ENCODE measurements at places on chromosomes 2 and 18.

DNA sequence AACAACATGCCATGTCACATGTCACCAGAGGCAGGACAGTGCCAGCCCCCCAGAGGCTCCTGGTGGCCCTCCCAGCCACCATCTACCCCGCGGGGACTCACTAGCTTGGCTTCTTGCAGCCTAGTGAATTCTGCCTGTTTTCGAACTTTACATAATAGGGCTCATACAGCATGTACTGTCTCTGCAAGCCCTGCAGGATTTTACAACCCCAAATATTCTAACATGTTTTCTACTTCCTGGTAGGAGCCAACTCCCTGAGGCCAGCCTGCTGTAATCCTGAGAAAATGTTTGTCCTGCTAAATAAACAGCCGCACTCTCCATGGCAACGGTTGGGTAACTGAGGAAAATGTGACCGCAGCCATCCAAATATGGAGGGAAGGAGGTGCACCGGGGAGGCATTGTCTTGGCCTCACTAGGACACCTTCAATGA, 2.7 kb downstream of the PER2 start:
- DNase-seq = no peak

DNA sequence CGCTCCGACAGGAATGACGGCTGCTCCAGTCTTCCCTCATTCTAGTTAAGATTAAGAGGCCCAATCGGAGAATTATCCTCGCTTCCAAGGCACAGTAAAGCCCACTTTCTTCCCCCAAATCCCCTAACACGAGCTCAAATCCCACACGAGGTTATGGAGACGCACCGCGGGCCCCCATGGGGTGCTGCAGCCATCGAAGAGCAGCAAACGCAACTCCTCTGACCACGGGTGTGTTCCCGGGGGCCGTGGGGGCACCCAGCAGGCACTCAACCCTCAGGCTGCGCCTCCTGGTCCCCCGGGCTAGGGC, 446 bp downstream of the COPS9 start:
- no peak for DNase-seq

- DNase-seq = no peak
These were observed 56.4 kb downstream of the NCK2 start for GRCh38 chr2:105800953-105801635.

DNA sequence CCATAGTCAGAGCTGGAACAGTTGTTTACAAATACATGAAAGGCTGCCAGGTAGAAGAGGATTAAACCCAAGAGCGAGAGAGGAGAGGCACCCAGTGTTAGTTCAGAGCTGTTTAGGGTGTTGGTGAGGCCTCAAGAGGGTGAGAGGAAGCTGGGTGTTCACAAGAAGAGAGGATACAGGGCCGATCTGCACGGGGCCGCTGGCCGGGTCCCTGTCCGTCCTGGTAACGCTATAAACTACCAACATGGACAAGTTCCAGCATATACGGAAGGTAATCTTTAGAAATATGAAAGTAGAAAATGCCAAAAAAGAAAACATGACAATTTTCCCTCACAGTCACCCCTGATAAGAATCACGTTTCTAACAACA, 109.7 kb downstream of the TMEM18 start:
- DNase-seq = no peak

GRCh38 chr18:32621034-32621433, 150.4 kb upstream of the GAREM1 start:
- no peak for DNase-seq

GRCh38 chr18:40676668-40677067, 1278.4 kb upstream of the PIK3C3 start:
- DNase-seq = no peak

GRCh38 chr18:493986-494983, 6.2 kb downstream of the COLEC12 start:
- DNase-seq = no peak

GRCh38 chr2:67295406-67295805, 101.7 kb upstream of the ETAA1 start:
- no peak for DNase-seq

DNA sequence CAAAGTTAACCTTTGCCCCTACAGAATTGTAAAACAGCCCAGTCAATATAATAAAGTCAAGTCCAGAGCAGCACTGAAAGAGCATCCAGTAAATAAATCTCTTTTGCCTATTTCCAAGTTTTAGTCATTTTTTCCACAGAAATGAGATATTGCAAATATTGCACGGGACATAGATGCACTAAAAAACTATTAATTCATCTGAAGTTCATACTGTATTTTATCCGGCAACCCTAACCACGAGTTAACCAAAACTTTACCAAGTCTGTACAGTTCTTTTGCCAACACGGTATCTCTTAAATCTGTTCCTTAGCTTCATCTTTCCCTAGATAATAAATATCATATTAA, 484 bp upstream of the ASNSD1 start:
- no peak for DNase-seq

GRCh38 chr2:15832030-15832709, 108.2 kb upstream of the MYCN start:
- no peak for DNase-seq

GRCh38 chr2:229003256-229003655, 267.8 kb downstream of the PID1 start:
- no peak for DNase-seq

DNA sequence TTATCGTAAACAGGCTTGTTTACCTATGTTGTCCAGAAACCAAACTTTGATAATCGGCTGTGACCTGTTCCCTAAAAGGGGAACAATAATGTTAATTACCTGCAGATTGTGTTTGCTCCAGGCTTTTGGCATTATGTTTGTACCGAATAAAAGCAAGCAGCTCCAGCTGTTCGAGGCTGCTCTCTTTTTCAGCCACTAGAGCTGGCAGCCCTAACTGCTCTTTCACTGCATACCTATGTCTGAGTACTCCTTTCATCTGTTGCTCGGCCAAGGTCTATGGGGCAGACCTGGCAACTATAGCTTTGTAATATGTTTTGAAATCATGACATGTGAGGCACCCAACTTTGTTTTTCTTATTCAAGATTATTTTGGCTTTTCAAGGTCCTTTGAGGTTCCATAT, 77.8 kb upstream of the EHBP1 start:
- DNase-seq = no peak

GRCh38 chr18:39325973-39326372, 1760.4 kb upstream of the CELF4 start:
- DNase-seq = no peak

DNA sequence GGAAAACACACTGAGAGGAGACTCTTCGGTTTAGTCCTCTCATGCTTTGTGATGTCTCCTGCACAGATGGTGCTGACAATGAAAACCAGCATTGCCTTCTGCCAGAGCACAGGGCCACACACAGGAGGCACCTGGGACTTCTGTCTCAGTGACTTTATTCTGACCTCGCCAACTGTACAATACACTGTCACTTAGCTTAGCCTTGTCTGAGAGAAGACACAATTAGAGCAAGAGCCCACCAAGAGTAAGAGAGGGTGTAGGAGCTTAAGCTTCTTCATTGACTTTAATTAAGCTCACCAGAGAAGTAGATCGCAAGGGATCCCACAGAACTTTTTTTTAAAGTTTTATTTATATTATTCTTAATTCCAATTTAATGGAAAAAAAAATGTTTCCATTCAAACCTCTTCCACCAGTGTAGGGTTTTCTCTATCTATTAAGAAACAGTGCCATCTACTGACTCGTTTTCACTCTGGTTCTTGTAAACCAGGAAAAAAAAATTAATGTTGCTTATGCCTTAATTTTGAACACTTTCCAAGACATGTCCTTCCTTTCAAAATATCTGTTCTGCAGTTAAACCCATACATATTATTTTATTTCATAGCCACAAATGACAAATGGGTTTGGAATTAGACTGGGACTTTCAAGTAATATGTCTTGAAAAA, 42.4 kb upstream of the DDX18 start:
- DNase-seq = no peak

GRCh38 chr18:23135550-23136325, 453 bp downstream of the CABLES1 start:
- peak; percentile 46 for DNase-seq

GRCh38 chr2:232349546-232349945, 29.0 kb upstream of the ALPP start:
- no peak for DNase-seq

DNA sequence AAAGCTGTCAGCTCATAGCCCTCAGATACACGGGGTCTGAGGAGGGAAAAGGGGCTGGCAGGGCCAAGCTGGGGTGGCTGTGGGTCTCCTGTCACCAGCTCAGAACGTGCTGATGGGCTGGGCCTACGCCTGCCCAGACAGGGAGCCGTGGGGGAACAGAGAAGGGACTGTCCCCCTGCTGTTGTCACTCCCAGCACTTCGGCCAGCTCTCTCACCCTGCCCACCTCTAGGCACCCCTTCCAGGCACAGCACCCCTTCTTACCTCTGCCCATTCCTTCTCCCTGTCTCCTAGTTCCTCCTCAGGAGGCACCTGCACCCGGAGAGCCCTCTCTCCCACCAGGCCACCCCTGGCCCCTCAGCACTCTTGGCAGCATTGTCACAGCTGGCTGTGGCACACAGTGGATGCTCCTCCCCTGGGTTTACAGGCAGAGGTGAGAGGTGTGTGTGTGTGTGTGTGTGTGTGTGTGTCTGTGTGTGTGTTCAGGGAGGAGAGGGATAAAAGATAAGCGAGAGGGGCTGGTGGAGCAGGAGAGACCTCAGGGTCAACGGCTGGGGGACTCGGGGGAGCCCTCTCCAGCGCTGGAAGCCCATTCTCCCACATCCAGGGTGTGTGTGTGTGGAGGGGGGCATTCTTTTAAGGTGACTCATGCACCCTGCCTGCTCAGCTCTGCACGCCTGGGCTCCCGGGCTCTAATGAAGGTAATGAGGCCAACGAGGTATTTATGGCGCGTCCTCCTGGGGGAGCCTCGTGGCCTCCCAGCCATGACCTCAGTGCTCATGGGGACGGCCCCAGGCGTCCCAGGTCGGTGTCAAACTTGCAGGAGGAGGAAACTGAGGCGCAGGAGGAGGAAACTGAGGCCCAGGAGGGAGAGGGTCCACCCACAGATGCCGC, 66.1 kb upstream of the SMAD7 start:
- DNase-seq = no peak

DNA sequence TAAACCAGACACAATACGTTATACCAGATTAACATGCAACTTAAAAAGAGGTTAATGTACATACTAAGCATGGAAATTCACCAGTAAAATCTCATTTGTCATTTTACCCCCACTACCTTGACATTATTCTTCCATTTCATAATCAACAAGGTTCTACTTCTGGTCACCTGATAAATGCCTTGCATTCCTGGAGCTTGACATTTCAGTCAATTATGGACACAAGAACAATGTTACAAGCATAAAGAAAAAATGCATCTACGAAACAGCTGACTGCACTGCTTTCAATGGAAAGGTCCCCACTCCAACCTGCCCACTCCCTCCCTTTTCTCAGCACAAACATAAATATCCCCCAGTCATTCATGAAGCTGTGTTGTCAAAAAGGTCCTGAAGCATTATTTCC, 31.4 kb downstream of the ARL5A start:
- DNase-seq = no peak

DNA sequence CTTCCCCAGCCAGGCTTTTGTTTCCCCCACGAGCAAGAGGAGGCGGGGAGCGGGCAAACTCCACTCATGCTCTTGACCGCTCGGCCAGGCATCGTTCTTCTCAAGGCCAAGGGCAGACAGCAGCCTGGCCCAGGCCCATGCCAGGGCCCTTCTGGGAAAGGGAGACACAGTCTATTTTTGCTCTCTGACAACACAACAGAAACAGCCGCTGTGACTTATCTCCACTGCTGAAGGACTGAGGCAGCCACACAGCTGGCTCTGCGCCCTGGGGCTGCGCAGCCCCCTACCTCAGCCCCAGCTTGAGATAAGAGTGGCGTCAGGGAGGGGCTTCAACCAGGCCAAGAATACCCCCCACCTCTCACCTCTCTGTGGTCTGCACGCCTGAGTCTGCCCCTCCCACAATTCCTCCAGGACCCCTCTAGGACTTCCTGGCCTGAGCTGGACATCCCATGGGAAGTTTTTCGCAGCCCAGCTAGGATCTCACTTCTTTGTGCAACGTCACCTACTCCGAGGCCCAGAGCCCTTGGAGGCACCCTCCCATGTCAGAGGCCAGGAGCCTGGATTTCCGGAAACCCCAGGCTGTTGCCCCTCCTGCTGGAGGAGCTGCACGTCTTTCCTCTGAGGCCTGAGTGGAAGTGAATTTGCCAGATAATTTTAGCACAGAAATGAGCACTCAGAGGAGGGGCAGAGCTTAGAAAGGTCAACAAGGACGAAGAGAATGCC, 118.9 kb upstream of the OTOS start:
- DNase-seq = no peak

DNA sequence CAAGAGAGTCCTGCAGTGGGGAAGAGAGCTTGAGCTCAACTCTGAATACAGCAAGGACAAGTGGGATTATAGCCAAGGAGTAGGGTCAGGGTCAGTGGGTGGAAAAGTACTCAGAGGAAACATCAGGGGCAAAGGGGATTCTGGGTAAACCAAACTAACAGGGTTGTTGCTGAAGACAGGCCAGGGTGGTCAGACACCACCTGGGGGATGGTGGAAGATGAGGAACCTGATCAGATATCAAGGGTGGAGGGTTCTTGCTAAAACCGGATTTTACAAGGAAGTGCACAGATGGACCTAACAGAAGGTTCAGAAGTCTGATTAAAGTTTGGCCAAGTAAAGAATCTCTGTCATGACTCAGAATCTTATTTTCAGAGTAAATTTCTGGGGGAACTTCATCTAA, 16.5 kb downstream of the OSBPL1A start:
- no peak for DNase-seq

DNA sequence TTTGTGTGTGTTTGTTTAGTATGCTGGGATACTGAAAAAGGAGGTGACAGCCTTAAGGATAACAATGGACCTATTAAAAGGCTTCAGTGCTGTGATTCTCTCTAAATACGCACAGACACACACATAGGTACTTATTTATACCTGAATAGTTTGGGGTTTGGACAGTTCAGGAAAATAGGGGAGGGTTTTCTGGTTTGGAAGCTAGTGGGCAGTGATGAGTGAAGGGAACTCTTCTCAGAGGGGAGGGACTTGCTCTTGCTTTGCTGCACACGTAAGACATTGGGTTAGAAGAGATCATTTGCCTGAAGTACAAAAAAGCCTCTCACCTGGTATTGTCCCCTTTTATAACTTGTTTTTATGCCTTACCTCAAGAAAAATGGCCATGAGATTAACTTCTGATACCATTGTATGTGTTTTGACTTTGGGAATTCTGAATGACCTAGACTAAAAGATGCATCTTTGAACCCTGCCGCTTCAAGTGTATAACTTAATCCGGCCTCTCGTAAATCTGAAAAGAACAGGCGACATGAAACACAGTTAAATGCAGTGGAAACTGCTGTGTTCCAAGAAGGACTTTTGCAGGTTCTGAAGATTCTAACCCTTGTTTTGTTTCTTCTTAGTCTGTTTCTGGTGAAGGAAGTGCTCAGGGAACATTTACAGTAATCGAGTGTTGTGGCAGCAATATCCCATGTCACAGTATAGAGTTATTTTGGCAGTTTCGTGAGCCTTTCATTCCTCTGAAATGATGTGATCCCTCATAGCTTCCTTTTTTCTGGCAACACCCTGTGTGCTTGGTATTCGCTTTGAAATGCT, 2.5 kb downstream of the CRIM1 start:
- no peak for DNase-seq

DNA sequence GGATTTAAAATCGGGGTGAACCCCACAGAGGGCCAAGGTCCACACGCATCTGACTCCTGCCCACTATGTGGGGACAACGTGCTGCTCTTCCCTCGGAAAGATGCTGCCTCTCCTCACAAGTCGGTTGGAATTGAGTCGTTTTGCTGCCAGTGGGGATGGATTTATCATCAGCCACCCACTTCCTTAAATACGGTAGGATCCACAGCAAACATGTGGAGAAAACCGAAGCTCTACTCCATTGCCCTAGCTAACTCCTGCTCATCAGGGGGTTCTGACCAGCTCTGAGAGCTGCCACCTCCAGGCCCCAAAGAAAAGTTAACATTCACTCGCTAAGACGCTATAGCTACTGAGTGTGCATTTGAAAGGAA, 80.9 kb downstream of the CHRNA1 start:
- DNase-seq = peak; percentile 55

- DNase-seq = no peak
These were observed 26.7 kb downstream of the RAB1A start for GRCh38 chr2:65103013-65103715.

Data from germinal center (tissue), 1 donor.